ENCODE measurements at places on chromosomes 3 and 15.

DNA sequence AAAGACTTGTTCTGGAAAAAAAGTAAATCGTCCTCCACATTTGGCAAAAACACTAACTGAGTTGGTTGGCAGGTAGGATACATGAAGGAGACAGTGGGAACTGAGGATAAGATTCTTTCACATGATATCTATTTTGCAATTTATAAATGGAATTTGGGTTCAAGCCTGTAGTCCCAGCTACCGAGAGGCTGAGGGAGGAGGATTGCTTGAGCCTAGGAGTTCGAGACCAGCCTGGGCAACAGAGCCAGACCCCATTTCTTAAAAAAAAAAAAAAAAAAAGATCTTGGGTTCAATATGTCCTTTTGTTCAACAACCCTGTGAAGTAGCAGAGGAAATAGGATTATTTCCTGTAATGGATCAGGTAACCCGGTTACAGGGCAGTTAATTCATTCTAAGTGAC lies 35.7 kb upstream of the CFAP161 start:
- DNase-seq = no peak

- DNase-seq = peak; percentile 47
Observed at GRCh38 chr3:148697306-148698189, at the start of gene AGTR1. AGTR1 (plus strand) TSS chr3:148697903; CDS start chr3:148741036, 43,133 bp downstream.

- no peak for DNase-seq
Observed at GRCh38 chr3:137852391-137852830, 88.3 kb downstream of the SOX14 start.

DNA sequence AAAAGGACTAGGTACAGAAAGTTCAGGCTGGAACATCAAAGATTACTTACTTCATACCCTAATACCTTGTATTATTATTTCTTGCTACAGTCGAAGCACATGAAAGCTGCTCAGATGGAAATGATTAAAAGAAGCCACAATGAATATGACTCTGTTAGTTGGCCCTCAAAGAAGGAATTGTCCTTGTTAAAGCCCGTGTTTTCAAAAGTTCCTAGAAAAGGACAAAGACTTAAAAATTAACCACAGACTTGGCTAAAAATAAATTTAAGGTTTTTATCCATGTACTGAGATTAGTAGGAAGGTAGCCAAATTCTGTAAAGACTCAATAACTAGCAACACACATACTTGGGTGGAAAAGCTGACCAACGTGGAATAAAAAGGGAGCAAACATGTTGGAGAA lies 251.0 kb upstream of the RARB start:
- DNase-seq = peak; percentile 3

- no peak for DNase-seq
Observed at GRCh38 chr3:194139071-194139813, 3.3 kb downstream of the HES1 start.

DNA sequence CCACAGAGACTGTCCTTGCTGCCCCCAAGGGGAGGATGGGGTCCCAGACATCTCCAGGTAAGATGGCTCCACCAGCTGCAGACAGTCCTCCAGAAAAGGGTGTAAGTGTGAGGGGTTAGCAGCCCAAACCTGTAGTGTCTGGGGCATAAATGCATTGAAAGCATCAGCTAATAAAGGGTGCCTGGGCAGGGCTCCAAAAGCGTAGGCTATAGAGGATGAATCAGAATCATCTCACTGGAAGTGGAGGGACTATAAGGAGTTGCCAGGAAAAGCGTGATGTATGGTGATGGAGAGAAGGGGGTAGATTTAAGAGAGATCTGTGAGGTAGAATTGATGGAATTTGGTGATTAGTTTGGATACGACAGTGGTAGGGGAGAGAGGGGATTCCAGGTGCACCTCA lies 79.9 kb upstream of the ONECUT1 start:
- no peak for DNase-seq

- no peak for DNase-seq
Observed at GRCh38 chr3:127273206-127273605, 14.6 kb downstream of the PRR20G start.

- DNase-seq = no peak
Observed at GRCh38 chr3:68057637-68058320, 403.4 kb upstream of the SUCLG2 start.

- DNase-seq = no peak
Observed at GRCh38 chr15:28979208-28979841, 93.6 kb downstream of the APBA2 start.

DNA sequence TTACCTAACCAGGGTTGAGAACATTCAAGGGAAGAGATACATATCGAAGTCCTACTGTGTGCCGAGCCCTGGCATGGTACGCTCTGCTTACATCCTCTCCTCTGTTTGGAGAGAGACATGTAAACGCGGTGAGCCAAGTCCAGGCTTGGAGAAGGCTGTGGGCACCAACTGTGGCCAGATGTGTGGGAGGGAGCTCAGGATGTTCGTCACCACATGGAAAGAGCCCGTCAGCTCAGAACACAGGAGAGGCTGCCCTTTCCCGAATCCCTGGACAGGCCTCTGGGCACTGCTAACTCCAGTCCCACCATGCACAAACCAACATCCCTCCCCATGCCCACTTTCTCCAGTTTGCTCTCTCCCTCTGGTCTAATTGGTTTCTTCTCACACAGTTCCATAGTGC lies 43.0 kb downstream of the MESD start:
- DNase-seq = no peak

DNA sequence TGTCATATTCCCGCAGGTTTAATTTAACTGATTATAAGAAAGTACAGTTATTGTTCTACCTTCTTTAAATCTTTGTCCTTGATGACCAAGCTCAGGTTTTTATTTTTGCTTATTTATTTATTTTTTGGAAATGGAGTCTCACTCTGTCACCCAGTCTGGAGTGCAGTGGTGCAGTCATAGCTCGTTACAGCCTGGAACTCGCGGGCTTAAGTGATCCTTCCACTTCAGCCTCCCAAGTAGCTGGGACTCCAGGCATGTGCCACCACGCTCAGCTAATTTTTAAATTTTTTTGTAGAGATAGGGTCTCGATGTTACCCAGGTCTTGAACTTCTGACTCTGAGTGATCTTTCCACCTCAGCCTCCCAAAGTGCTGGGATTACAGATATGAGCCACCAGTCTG lies 8.9 kb downstream of the USP3 start:
- DNase-seq = no peak

DNA sequence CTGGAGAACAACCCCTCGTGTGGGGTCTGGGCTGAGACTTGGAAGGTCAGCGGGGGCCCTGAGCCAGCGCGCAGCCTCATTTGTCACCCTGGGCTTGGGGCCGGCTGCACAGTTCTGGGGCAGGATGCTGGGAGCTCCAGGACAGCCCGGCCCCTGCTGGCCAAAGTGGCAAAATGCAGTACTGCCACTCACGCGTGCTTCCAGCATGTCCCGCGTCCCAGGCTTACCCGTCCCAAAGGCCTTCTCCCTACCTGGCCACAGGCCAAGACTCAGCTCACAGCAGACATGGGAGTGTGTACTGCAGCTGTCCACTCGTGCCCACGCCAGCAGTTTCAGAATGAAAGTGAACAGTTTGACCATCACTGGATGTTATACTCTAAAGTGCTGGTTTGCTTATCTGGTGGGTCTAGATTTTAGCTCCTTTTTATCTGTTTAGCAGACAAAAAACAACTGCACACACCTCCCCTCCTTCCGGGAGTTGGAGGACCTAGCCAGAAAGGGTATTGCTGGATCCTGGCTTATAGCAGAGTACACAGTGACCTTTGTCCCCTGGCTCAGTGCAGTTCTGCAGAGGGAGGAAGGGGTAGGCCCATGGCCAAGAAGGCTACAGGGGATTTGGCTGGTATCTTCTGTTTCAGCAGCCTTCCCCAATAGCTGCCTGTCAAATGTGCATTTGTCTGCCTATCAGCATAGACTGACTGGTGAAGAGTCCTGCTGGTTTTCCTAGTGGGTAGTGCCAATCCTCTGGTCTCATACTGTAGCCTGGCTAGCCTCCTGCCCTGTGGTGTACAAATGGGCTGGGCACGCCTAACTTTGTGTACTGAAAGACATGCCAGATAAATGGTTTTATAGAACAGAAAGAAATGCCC lies 23.2 kb upstream of the IP6K2 start:
- peak; percentile 68 for DNase-seq

DNA sequence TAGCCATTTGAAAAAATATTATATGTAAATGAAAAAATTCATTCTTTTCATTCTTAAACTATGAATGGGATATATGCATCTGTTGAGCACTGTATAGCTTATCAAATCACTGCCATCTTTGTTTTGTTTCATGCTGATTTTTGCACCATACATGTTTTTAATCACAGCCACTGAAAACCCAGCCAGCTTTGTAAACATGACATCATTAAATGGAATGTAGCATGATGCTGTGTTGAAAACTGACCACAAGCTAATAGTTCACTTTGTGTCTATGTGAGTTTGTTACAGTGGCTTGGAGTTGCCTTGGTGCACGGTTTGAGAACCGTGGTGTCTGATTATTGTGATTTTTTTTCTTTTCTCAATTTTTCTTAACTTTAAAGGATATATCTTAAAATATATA lies 75.7 kb downstream of the GMPS start:
- peak; percentile 84 for DNase-seq

- peak; percentile 94 for DNase-seq
Observed at GRCh38 chr3:151925876-151926275, 52.4 kb downstream of the SUCNR1 start.

GRCh38 chr15:59247364-59247763 lies 40.7 kb downstream of the LDHAL6B start:
- DNase-seq = peak; percentile 82

DNA sequence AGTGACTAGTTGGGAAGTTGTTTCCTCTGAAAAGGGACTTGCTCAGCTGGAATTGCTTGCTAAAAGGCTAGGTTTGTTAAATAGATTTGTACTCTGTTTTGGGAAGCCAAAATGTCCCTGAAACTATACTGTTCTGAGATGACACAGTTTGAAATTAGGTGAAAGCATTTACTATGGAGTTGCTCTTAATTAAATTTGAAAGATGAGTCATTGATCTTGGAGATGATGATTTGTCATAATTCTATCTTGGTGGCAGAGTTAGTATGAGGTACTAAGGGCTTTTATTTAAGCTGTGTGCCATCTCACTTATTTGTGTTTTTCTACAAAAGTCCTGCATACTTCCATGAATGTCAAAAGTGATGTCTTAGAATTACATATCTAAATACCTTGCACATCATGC lies 320.9 kb downstream of the PTPRG start:
- DNase-seq = no peak

DNA sequence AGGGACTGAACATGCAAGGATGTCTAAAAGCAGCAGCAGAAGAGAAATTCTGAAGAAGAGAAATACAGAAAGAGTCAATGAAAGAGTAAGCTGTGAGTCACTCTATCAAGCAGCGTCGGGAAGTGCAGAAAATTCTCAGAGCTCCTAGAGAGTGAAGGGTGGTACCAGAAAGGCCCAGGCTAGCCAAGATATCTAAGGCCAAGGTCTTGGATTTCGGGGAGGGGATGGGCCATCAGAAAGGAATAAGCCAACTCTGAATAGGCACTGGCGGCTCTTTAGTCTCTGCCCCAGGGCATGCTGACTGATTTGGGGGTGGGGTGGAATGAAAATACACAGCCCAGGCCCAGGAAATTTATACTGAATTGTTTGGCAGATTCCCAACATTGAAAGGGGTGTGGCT lies 70.8 kb downstream of the GPR156 start:
- DNase-seq = no peak

- no peak for DNase-seq
Observed at GRCh38 chr3:58508437-58508836, 16.5 kb downstream of the KCTD6 start.

- DNase-seq = peak; percentile 25
Observed at GRCh38 chr3:157438194-157438730, 1.6 kb downstream of the PTX3 start.

GRCh38 chr15:88454236-88454635 lies 13.0 kb downstream of the MRPL46 start:
- no peak for DNase-seq

- DNase-seq = no peak
Observed at GRCh38 chr3:74273091-74273490, 341.4 kb downstream of the CNTN3 start.

- no peak for DNase-seq
Observed at GRCh38 chr3:147589016-147589415, 179.9 kb downstream of the ZIC1 start.

- DNase-seq = no peak
Observed at GRCh38 chr15:89885611-89886010, 8.2 kb downstream of the AP3S2 start.

GRCh38 chr15:84894736-84895425 lies 10.4 kb downstream of the SLC28A1 start:
- DNase-seq = no peak

- no peak for DNase-seq
Observed at GRCh38 chr15:74837482-74838136, 5.3 kb downstream of the ULK3 start.

DNA sequence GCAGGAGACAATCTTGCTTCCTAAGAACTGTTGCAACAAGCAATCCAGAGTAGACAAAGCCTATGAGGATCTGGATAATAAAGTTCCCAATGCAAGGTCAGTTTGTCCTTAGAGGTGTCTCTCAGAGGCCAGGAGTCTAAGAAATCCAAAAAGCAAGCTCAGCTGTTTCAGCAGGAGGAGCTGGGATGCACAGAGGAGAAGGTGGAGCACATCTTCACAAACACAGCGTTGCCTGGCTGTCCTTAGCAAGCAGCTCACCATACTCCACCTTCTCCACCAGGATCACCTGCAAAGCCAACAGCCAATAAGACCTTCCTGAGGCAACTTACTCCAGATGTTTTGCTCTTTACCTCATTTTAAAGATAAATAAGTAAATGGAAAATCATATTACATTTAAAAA lies 365 bp downstream of the ZBED2 start:
- DNase-seq = no peak

DNA sequence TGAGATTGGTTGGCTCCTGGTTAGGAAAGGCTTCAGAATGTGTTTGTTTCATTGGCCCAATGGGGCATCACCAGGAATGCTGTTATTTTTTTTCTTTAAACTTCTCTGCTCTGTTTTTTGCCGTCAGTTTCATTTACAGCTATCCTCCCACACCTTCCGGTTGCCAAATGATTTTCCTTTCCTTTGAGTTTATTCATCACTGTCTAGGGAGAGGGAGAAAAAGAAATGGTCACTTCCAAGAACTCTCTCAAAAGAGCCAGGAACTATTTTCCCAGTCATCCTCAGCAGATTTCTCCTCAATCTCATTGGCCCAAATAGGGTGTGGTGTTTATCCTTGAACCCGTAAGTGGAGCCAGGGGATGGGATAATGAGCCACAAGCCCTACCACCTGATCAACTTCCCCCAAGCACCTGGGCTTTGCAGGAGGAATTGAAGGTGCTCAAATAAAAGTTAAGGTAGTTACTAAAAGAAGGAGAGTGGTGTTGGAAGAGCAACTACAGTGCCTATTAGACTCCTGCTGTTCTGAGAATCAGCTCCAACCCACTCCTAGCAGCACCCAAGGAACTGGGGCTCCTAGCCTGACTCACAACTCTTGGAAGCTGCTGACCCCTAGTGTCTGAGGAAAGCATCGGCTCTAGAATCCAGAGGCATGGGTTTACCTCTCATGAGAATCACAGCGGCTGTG lies 183.8 kb upstream of the IL12A start:
- DNase-seq = peak; percentile 87

- DNase-seq = peak; percentile 17
Observed at GRCh38 chr3:39990532-39990931, 181.1 kb downstream of the MYRIP start.

DNA sequence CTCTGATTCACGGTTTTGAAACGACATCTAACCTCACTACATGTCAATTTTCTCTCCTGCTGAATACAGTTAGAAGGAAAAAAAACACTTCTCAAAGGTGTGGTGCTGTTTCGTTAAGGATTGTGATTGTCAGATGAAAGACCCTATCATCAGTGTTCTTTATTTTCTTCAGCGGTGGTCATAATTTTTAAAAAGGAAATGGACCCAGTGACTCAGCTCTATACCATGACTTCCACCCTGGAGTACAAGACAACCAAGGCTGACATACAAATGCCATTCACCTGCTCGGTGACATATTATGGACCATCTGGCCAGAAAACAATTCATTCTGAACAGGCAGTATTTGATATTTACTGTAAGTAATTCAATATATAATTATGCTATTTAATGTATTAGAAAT lies 167.8 kb downstream of the ALCAM start:
- DNase-seq = no peak

Measured in fibroblast of lung (primary cell).